ENCODE measurements at places on chromosomes 2 and 18.

DNA sequence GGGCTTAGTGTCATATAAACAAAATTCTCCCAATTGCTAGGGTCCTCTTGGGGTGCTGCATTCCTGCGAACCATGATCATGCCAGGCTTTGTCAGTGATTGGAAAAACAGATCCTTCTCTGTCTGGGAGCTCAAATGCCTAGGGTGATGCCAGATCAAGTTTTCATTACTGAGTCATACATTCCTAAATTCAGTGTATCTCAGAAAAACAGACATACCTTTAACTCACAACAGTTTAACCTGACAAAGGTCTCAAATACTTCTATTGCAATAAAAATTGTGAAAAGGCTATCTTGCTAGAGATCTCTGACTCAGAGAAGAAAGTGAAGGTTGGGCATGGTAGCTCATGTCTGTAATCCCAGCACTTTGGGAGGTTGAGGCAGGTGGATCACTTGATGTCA lies 86.9 kb downstream of the SH3YL1 start:
- no peak for DNase-seq

DNA sequence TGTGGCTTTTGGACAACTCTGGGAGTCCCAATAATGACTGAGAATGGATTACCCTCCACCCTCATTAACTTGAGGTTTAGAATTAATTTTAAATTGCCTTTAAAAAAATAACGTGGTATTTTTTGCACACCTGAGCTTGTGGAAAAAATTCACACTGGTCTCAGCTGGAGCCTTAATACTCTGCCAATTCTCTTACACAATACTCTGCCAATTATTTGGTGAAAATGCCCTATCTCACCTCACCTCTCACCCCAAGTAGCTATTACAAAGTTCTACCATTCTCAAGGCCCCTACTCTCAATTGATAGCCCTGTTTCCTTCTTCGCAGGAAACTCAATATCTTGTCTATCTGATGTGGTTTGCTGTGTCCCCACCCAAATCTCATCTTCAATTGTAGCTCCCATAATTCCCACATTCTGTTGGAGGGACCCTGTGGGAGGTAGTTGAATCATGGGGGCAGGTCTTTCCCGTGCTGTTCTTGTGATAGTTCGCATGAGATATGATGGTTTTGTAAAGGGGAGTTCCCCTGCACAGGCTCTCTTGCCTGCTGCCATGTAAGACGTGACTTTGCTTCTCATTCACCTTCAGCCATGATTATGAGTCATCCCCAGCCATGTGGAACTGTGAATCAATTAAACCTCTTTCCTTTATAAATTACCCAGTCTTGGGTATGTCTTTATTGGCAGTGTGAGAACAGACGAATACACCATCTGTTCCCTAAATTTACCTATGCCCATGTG lies 27.4 kb upstream of the C2orf69 start:
- DNase-seq = no peak

GRCh38 chr2:132595693-132596092 lies 74.3 kb downstream of the LYPD1 start:
- DNase-seq = no peak

DNA sequence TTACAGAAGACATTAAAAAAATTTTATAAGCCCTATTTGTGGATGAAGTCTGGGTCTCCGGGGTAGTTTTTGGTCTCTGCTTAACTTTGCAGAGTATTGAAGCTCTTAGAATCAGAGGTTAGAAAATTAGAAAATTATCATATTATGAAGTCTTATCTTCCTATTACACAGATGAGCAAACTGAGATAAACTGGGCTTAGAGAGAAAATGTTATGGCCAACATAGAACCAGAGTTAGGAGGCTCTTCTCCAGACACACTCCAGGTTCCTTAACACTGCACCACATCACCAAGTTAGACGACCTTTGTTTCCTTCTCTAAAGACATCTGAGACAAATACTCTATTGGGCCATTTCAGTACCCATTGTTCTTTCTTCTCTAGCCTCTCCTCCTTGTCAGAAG lies 36.7 kb upstream of the NEB start:
- DNase-seq = no peak

DNA sequence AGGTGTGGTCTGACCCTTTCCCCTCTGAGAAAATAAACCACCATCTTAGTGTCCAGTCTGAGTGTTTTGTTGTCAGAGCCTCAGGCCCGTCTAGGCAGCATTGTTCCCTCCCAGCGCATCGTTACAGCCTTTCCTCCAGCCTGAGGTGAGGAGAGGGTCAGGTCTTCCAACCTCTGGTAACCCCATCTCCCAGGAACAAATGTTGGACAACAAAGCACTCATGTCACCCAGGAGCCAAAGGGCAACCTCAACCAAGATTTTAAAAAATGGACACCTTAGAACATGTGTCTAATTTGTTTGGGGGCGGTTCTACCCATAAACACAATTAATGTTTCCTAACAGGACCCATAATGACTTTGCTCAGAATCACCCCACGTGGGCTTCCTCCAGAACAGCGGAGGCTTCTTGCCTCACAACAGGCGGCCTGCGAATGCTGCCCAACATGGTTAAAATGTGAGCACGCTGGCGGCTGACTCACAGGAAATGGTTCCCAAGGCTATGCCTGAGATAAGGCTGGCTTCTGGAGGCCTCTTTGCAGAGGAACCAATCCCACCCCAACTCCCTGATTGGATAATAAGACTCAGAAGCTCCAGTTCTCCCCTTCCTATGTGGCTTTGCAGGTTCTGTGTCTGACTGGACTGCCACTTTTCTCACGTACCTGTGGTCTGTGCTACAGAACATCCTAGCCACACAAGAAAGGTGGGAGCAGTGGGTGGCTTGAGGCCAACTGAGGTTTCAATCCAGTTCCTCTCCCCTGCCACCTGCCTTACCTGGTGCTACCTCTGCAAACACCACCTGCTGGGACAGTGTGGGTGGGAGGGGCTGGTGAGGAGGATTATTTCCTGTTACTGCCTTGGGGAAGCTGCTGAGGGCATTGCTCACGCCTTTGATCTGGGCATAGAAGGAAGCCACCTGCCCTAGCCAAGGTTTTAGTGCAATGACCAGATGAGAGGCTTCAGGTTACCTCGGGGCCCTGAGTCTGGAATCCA lies 108.8 kb downstream of the B3GNT2 start:
- DNase-seq = no peak

- DNase-seq = peak; percentile 36
Observed at GRCh38 chr2:46984642-46985476, 69.3 kb upstream of the MCFD2 start.

- no peak for DNase-seq
Observed at GRCh38 chr2:45570671-45571334, 40.3 kb downstream of the SRBD1 start.

DNA sequence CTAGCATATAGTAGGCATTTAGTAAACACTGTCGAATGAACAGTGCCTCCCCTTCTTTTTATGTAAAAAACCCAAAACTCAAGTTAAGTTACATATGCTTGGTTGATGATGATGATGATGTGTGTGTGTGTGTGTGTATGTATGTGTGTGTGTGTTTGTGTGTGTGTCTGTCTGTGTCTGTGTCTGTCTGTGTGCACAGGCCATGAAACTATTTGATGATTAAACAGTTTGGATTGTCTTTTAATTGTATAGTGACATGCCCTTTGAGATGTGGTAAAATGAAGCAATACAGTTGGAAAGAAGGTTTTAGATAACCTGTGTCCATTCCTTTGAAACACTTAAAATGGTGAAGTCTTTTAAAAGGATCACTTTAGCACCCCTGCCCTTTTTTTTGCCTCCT lies 105.6 kb downstream of the MAP4K4 start:
- no peak for DNase-seq

- no peak for DNase-seq
Observed at GRCh38 chr2:216392018-216392562, 19.8 kb upstream of the MARCHF4 start.

GRCh38 chr2:183068561-183068960 lies 10.0 kb upstream of the DUSP19 start:
- no peak for DNase-seq

DNA sequence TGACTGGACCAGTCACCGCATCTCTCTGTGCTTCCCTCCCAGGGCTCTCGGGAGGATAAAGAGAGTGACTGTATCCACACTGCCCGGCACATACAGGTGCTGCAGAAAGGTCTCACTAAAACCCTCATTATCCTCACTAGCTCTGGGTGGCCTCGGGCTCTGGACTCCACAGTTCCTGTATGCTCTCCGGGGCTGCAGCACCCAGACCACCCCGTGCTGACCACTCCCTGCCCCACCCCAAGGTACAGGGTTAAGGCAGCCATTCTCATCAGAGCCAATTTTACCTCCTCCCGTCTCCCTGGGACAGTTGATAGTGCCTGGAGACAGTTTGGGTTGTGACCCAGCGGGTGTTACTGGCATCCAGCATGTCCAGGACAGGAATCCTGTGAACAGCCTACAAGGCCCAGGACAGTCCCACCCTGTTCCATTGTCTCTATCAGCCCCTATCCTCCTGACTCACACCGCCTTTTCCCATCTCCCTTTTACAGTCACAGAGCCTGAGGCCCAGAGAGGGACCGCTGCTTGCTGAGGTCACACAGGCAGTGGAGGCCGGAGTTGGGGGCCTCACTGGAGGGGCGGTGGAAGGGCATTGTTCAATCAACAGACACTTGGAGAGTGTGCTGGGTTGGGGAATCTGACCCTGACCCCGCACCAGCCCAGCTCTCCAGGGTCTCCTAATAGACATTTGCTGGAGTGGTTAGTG lies 1.7 kb downstream of the ZAP70 start:
- DNase-seq = no peak

- no peak for DNase-seq
Observed at GRCh38 chr2:226508005-226508404, 291.6 kb downstream of the IRS1 start.

DNA sequence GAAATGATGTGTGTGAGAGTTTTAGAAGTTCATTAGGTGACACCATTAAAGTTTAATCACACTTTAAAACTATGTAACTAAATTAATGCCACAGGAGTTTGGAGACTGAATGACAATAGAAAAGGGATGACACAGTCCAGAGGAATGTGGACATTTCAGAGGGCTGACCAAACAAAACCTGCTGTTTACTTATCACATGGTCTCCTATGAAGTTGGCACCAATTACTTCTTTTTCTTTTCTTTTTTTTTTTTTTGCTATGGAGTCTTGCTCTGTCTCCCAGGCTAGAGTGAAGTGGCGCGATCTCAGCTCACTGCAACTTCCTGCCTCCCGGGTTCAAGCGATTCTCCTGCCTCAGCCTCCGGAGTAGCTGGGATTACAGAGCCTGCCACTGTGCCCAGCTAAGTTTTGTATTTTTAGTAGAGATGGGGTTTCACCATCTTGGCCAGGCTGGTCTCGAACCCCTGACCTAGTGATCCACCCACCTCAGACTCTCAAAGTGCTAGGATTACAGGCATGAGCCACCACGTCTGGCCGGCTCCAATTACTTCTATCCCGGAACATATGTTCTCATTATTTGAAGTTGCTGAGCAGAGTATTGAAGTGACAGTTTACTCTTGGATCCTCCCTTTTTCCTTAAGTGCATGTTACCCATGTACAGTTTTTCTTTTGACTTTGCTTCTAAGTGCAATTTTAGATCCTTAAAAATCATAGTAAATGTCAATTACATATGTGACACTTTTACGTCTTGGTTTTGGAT lies 4.3 kb downstream of the AGPS start:
- DNase-seq = no peak

GRCh38 chr2:3571284-3571683 lies 3.8 kb upstream of the RPS7 start:
- no peak for DNase-seq

- DNase-seq = no peak
Observed at GRCh38 chr2:199370150-199370780, 87.5 kb downstream of the SATB2 start.

GRCh38 chr2:43387092-43388062 lies 161.0 kb upstream of the ZFP36L2 start:
- no peak for DNase-seq

GRCh38 chr2:235146871-235147565 lies 195.2 kb downstream of the SH3BP4 start:
- DNase-seq = no peak

- DNase-seq = no peak
Observed at GRCh38 chr2:196592331-196592910, 47.1 kb upstream of the CCDC150 start.

- DNase-seq = no peak
Observed at GRCh38 chr18:78580835-78581339, 398.7 kb upstream of the SALL3 start.

DNA sequence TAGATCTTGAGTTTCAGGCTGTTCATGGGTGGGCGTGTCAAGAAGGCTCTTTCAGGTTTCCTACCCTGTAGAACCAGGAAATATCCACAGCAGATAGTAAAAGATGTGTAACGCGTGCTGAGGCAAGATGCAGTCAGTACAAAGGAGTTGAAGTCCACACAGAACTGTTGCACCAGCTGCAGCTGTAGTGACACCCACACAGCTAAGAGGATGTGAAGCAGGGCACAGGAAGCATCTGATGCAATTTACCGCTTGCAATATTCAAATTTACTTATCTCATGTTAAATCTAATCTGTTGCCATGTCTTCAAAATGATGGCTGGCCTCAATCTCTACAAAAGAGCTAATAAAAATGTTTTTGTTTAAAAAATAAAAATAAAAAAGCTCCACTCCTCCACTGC lies 132.8 kb downstream of the ARHGAP15 start:
- no peak for DNase-seq

DNA sequence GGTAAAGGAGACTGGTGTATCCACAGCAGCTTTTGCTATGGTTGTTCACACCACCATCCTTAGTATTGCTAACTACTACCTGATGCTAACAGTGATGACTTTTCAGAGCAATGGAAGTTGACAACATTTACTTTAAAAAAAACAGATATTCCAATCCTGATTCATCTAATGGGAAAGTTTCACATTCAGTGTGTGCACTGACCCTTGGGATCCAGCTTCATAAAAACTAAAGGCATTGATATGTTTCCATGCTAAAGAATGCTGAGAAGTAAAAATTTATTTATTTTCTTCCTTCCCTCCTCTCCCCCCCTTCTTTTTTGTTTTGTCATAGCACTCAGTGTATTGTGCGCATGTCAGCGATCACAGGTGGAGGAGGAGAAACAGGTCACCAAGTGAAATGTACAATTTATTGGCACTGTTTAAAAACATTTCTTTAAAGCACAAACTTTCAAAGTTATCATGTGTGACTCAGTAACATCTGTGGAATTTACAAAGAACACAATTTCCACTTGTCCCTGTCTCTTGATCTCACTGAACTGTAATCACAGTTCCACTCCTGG lies 229.9 kb downstream of the ALK start:
- no peak for DNase-seq
